A549 treated with ZK216348 at 1 μM for 4 hours (cell line): ENCODE measurements at places on chromosomes 11 and 22. TPM values are rescaled to one million over a fixed set of nuclear protein-coding genes. Genes with fewer than 3 reads are reported as not detected.

GTSE1 gene
- total RNA-seq: 24.7 to 35.3 TPM (median 32.0 TPM) in 5 replicates

IGLL1 gene
- not detected in 5 replicates for total RNA-seq

LGALS12 gene
- total RNA-seq: not detected in 5 replicates

DENND5A gene
- total RNA-seq: 41.6 to 52.5 TPM (median 43.4 TPM) in 5 replicates

CLMP gene
- 14.2 to 31.8 TPM (median 23.0 TPM) in 5 replicates for total RNA-seq
